Activated naive CD8-positive, alpha-beta T cell treated with anti-CD3 and anti-CD28 coated beads, Interleukin-2, amount 50 U/mL, for 24 hours (primary cell): ENCODE measurements at places on chromosomes 3 and 15.

DNA sequence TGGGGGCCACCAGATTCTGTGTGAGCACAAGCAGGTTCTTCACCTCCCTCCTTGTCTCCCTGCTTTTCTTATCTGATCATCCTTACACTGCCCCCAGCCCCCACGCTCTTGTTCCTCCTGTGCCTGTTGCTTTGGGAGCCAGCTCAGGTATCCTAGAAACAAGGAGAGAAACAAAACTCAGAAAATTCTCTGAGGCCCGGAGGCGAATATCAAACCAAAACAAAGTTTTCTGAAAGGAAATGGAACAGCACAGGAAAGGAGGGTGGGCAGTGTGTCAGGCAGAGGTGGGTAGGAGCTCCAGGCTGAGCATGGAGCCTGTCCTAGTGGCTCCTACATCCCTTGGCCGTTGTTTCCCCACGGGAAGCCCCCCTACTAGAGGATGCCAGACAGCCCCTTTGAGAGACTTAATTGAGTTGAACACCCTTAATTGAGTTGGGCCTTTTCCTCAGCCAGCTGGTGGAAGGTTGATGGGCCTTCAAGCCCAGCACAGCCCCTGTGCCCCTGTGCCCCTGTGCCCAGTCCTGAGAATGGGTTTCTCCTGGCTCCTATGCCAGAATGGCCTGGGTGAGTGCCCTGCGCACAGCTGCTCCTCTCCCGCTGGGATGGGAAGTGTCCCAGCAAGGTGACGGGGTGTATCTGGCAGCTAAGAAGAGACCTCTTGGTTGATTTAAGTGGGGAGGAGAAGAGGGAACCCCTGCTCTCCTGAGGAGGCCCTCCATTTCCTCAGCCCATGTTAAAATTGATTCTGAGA lies 22.8 kb upstream of the JMJD7 start:
- DNase-seq, result no peak

DNA sequence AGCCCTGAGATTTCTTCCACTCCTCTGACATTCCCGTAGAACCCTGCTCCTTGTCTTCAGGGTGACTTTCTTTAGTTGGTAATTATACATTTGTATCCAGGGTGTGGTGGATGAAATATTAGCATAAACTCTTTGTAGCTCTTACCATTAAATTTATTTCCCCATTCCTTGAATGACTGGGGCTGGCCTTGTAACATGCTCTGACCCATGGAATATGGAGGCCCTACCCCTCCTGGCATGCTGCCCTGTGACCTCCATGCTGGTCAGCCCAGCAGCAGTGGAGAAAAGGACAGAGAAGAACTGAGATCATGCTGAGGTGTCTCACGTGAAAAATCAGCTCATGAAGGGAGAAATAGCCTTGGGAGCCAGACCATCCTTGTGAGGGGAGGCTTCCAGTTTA lies 96.1 kb upstream of the PROK2 start:
- no peak for DNase-seq

- no peak for DNase-seq
These were observed 8.9 kb downstream of the SEMA5B start for GRCh38 chr3:123018683-123019082.

GRCh38 chr3:187735837-187736236 lies 9.4 kb downstream of the BCL6 start:
- DNase-seq, result no peak

DNA sequence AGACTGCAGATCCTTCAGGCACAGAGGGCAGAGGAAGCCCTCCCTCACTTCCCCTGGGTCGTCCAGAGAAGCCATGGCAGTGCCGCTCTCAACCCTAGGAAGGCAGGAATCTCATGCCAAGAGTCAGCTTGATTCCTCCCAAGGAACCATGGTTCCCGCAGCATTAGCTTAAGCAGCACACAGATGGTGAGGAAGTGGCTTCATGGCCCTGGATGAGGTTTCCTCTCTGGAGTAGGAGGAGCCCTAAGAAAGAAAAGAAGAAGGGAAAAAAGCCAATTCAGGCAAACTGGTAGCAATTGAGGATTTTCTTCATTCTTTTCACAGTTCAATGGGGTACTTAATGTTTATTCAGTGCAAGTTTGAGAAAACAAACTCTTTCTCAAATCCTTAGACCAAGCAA lies 2.9 kb downstream of the RBSN start:
- no peak for DNase-seq

GRCh38 chr15:41292521-41292920 lies 39.9 kb downstream of the OIP5 start:
- DNase-seq, result no peak

- DNase-seq, result no peak
These were observed 4.7 kb downstream of the CEP152 start for GRCh38 chr15:48806151-48806550.

DNA sequence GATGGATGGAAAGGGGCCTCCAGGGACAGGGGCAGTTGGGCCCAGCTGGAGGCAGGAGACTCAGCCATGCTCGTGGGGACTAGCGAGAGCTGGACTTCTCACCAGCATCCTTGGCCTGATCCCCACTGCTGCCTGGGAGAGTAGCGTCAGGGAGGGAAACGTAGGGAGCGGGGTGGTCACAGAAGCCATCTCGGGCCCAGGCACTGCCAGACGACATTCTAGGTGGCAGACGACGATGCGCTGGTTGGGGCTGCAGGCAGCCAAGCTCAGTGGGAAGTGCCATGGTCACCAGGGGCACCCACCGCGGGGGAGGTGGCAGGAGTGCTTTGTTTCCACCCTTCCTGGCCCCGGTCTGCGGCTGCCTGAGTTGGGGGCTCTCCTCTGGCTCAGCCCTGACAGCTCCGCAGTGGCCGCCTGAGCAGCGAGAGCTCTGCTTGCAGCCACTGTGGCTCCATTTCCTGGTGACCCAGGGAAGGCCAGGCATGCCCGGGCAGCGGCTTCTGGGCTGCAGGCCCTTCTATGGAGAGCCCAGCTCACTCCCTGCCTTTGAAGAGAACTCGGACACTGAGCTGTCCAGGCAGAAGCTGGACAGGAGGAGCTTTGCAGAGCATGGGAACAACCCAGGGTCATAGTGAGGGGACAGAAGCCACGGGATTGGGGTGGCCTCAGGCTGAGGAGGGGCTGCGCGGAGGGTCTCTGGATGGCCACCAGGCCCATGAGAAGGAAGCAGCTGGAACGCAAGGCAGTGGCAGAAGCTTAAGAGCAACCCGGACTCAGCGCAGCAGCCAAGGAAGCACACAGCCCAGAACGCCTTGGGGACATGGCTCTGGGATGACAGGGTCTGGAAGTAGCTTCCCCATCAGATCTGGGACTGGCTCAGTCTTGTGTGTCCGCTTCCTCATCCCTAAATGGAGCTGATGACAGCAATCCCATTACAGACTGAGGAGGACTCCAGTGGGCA lies 30.8 kb downstream of the KLHL25 start:
- DNase-seq, result no peak

DNA sequence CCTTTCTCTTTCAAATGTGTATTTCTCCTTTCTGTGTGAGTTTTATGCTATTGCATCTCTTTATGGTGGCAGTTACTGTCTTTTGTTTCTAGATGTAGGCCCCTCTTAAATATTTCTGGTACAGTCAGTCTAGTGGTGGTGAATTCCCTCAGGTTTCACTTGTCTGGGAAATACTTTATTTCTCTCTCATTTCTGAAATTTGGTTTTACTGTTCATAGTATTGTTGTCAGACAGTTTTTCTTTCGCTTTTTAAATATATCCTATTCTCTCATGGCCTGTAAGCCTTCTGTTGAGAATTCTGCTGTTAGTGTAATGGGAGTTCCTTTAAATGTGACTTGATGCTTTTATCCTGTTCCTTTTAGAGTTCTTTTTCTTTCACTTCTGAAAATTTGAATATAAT lies 874.0 kb downstream of the PLOD2 start:
- DNase-seq, result no peak

- no peak for DNase-seq
These were observed 93.8 kb upstream of the UNC13C start for GRCh38 chr15:53884441-53884840.

DNA sequence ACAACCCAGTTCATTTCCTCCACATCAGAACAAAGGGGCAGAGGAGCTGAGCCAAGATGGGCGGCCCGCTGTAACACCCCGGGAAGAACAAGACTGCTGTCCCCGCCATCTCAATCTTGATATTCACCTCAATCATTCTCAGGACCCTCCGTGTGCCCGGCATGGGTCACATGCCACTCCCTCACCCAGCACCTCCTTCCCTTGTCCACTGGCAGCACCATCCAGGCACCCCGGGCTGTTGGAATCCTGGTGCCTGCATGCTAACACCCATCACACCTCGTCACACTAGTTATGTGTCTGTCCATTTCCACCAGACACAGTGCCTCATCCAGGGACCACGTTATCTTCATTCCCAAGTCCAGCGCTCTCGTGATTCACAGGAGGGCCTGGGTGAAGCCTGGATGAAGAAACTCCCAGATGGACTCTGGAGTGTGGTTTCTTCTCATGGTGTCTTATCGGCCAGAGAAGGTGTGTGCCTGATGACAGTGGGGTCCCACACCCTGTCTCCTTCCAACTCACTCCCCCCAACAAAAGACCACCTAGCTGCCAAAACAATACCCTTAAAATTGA lies 16.7 kb downstream of the MEGF11 start:
- DNase-seq, result no peak

GRCh38 chr3:140522653-140523380 lies 155.0 kb upstream of the TRIM42 start:
- no peak for DNase-seq

DNA sequence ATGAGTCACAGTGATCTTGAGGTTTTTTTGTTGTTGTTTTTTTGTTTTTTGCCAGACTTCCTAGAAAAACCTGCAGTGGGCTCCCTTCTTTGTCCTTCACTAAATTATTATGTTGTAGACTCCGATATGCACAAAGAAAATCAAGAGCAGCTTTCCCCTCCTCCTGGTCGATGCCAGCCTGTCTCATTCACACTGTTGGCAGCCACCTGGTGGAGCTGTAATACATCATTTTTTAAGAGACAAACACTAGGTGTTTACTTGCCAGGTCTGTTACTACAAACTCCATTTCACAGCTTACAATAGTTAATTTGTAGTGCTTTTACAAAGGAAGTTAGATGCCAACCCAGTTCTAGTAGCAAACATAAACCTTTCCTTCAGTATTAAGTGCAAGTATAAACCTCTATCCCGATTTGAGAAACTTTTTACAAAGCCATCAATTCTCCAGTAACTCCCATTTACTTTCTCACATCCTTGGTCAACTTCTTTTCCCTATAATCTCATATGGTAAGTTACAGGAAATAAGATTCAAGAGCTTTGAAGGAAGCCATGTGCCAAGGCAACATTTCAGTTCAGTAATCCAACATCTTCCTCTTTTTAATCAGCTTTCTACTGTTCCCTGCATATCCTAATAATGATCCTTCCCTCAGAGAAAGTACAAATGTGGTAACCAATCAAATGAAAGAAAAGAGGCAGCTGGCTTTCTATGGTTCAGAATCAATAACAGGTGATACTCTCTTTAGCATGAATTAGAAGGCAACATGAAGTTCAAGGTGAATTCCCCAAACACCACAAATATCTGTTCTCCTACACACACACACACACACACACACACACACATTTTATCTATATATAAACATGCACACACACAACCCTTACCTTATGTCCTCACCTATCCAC lies 14.0 kb downstream of the AAGAB start:
- no peak for DNase-seq

DNA sequence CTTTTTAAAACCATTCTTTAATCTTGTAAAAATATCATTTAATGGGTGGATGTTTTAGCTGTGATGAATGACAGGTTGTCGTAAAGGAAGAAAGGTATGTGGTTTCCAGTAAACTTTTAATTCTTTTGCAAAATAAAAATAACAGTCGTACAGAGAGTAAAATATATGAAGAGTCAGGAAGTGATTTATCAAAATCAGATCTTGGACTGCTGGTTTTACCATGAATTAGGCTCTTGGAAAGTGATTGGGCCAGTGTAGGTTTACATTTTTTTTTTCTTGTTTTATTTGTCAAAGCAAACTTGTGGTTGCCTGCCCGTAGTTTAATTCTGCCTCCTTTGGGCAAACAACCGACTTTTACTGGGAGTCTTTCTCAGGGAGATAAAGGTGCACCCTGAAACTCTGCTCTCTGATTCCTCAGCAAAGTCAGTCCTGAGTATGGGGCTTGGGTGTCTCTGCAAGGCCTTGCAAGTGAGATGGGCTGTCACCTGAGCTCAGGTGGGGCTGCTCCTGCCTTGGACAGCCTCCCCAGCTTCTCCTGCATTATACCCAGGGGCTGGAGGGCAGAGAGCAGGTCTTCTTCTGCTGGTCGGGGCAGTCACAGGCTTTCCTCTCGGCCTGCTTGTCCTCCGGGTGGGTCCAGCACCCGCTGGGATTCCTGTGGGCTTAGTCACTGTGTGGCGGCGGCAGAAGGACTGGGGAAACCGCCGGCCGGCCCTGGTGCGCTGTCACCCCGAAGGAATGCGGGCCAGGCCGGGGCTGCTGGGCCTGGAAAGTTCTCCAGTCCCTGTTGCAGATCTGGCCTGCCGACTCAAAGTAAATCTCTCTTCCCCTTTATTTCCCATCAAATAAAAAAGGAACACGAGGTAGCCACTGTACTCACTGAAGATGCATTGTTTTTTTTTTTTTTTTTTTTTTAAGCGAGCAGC lies 79.0 kb downstream of the IGF1R start:
- DNase-seq, result no peak

DNA sequence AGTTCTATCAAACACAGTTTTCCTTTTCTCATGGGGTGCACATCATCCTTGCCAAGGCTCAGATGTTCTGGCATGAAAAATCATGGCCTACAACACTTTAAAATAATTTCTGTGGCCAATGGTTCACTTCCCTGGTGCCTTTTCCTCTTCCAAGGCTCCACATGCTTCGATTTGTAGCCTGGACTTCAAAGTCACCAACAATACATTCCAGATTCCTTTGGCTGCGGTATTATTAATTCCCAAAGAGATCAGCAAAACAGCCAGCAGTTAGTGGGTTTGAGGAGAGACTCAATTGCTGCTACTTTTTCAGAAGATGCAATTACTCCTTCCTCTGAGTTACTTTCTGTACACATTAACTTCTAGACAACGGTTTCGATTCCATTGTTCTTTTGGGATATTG lies 80.3 kb upstream of the CCDC80 start:
- no peak for DNase-seq

- peak; percentile 50 for DNase-seq
These were observed at the start of gene RARRES1 for GRCh38 chr3:158731938-158732855. Gene RARRES1, minus strand, starts transcription at chr3:158732457. Its CDS starts 42 bp downstream, at chr3:158732415.

- DNase-seq, result no peak
These were observed 4.3 kb downstream of the BTBD1 start for GRCh38 chr15:83062768-83063180.

DNA sequence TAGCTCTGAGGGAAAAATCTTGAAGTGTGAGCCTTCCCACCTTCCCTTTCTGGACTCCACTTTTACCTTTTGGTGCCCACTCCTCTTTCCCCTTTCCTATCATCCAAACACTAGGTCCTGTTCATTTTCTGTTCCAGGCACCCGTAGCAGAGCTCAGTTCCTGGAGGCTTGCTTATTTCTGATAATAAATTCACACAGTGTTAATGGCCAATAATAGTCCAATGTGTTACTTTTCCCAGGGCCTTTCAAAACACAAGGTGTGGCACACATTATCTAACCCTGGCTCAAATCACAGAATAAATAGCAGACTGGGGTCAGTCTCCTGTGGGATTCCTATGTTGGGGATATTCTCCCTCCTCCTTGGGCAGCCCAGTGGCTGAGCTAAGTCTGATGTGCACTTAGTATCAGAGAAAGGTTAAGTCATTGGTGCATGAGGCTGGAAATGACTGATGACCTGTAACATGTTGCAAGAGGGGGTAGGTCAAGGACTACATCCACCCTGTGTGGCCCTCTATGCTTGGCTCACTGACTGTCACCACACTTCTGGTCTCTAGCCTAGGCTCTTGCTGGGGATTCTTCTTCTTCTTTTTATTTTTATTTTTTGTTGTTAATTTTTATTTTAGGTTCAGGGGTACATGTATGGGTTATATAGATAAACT lies 43.7 kb upstream of the ROPN1 start:
- DNase-seq, result no peak
